ENCODE measurements at places on chromosomes 11 and 22.
A peak's percentile ranks its signal among the peaks of the same experiment; 100 is the strongest.

DNA sequence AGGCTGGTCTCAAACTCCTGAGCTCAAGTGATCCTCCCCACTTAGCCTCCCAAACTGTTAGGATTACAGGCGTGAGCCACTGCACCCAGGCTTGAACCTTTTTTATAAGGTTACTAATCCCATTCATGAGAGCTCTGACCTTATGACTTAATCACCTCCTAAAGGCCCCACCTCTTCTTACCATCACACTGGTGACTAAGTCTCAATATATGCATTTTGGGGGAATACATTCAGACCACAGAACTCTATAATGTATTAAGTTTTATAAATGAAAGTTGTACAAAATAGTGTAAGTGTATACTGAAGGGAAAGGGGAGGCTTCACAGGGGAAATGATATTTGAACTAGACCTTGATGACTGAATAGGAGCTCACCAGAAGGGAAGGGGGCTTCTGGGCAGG lies 28.4 kb upstream of the RBFOX2 start:
- DNase-seq = no peak

DNA sequence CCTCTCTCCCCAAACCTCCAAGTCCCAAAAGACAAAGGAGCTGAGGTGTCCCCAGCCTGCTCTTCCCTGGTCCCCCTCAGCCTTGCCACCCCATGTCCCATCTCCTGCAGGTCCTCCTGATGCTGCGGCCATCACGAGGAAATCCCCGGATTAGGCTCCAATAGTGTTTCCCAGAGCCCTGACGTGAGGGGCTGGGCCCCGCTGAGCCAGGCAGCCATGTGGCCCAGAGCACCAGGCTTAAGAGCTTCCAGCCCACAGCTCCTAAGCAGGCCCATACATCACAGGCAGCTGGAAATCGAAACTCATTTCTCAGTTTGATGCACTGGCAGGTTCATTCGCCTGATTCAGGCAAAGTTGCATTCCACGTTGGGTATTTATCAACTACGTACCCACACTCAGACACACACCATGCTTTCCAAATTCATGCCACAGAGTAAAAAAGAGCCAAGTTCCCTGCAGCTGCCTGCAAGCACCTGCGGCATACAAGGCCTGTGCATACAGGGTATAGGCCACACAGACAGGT lies 114.2 kb downstream of the CHST1 start:
- DNase-seq = no peak

DNA sequence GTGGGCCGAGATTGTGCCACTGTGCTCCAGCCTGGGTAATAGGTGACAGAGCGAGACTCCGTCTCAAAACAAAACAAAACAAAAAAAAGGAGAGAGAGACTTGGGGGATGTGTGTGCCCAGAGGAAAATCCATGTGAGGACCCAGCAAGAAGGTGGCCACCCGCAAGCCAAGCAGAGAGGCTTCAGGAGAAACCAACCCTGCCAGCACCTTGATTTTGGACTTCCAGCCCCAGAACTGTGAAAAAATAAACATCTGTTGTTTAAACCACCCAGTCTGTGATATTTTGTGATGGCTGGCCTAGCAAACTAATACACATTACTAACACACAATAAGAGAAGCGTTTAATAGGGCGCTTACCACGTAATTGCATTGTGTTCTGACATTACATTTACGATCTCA lies 21.2 kb downstream of the TXN2 start:
- DNase-seq = no peak

- no peak for DNase-seq
Measured at GRCh38 chr11:115333121-115333520, 171.1 kb downstream of the CADM1 start.

DNA sequence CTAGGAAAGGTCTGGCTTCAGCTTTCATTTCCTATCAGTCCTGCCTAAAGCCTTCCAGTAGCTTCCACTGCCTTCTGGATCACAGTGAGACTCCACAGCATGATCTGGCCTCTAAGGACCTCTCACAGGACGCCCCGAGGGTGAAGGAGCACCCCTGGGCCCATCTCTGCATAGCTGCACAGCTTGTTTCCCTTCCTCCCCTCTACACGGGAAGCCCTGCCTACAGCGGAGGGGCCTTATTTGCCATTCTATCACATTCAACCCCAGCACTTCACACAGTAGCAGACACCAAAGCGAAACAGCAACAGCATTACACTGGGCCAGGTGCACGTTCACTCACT lies 162.3 kb upstream of the GRK3 start:
- DNase-seq = no peak

DNA sequence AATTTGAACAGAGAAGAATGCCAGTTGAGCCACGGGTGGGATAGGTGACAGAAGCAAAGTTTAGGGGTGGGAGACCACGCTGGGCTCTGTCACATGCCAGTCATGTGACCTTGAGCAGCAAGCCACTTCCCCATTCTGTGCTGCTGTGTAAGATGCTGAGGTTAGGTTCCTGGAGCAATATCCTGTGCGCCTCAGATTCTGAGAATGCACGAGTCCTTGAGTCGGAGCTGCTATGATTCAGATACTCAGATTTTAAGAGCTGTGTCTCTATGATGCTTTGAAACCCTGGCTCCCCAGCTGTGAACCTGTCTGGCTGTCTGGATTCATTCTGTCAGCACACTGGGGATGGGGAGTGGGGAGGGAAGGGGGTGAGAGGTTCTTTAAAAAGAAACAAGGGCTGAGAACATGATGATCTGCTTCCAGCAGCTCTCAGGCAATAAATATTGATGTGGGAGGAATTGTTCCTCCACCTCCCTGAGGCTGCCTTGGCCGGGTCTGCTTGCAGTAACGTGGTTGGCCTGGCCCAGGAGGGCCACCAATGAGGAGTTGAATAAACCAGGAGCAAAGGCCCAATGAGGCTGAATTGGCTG lies 24.0 kb downstream of the SLCO2B1 start:
- peak; percentile 81 for DNase-seq

- DNase-seq = no peak
Measured at GRCh38 chr11:122843281-122844141, 5.2 kb downstream of the CRTAM start.

- no peak for DNase-seq
Measured at GRCh38 chr11:80616070-80616800, 1175.4 kb upstream of the TENM4 start.

DNA sequence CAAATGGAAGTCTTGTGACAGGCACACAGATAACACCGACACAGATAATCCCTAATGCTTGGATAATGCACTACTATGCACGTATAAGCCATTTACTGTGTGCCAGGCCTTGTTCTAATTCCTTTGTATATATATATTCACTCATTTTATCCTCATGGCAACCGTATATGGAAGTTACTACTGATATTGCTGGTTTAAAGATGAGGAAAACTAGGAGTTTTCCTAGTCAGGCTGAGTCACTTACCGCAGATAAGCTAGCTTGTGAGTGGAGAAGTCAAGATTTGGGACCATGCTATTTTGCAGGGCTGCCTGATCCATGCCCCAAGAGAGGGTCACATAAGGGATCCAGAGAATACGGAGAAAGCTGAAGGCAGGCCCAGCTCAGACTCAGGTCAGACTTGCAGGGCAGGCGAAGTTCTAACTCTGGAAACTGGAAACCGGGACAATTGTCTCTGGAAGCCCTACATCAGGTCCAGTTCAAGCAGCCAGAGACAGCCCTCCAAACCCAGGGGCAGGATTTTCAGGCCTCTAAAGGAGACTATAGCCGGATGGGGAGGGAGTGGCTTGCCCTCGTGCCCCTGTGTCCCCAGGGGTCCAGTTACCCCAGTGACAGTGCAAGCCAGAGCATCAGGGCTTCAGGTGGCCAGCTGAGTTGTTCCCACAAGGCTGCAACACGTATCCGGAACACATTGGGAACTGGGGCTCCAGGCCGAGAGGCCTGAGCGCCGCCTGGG lies 534.8 kb downstream of the INSC start:
- DNase-seq = no peak

GRCh38 chr11:26193694-26194365 lies 138.1 kb upstream of the ANO3 start:
- DNase-seq = no peak

DNA sequence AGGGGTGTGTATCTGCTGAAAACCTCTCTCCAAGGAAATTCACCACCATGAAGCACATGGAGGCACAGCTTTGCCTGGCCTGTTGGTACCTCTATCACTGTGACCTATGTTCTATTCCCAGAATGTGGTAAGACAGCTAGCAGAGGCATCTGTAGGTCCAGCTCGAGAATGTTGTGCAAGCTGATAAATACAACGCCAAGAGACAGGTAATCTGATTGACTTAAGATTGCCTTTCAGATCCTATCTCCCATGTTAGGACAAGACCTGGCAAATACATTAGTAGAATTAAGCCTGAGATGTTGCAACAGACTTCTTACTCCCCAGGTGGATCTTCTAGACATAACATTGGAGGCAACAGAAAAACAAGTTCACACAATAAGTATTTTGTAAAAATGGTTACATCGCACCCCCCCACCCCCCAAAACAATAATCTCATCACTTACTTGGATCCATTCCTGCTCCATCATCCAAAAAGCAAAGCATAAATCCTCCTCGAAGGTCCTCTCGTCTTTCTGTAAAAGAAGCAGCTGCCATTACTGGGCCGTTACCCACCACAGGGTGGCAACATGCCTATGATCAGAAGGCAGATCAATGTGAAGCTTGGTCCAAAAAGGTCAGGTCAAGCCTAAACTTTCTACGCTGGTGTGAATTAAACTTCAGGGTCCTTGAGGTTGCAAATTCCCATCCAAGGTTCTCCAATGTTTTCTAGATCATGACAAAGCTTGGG lies 18.5 kb downstream of the MORC2 start:
- no peak for DNase-seq

GRCh38 chr22:39913886-39914285 lies 13.0 kb downstream of the GRAP2 start:
- DNase-seq = no peak

DNA sequence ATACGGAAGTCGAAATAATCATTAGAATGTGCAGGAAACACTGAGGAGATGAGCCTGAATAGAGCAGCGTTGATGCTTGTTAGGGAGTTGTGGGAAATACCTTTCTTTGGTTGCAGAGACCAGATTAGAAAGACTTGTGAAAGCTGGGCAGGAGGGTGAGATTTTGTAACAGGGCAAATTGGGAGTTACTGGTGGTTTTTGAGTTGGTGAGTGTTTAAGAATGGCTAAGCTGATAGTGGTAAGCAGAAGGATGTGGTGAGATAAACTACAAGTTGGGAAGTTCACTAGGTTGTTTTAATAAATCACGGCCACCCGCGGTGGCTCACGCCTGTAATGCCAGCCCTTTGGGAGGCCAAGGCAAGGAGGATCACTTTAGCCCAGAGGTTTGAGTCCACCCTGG lies 34.4 kb downstream of the MCAM start:
- DNase-seq = no peak

GRCh38 chr22:33350491-33350890 lies 292.3 kb upstream of the SYN3 start:
- no peak for DNase-seq

GRCh38 chr22:19394274-19395050 lies 37.1 kb downstream of the HIRA start:
- no peak for DNase-seq

DNA sequence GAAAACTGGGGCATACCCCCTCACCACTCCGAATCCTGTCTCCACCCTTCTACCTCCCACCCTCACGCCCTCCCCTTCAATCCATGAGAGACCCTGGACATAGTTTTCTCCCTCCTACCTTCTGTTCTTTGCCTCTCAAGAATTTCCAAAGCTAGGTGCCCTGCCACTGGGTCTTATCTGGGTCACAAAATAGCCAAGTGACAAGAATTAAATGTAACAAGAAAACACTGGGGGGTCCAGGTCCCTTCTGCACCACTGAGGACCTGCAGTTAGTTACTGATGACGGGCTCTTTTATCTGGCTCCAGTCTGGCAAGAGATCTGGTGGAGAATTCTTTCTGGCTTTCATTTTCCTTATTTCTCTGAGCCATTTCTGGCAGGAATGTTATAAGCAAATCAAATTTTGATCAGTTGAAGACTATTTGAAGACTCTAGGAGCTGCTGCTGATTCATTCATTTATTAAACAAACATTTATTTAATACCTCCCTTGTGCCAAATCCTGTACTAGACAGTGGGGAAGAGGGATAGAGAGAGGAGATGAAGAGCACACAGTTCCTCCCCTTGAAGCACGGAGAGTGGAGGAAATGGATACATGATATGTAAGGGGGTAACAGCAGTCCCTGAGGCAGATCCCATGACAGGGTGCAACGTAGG lies 135.2 kb downstream of the RRAS2 start:
- no peak for DNase-seq

GRCh38 chr22:43291381-43291780 lies 51.8 kb downstream of the SCUBE1 start:
- no peak for DNase-seq

GRCh38 chr11:86355256-86355655 lies 19.4 kb upstream of the CCDC81 start:
- no peak for DNase-seq

GRCh38 chr22:35782504-35782903 lies 64.8 kb downstream of the APOL5 start:
- no peak for DNase-seq

DNA sequence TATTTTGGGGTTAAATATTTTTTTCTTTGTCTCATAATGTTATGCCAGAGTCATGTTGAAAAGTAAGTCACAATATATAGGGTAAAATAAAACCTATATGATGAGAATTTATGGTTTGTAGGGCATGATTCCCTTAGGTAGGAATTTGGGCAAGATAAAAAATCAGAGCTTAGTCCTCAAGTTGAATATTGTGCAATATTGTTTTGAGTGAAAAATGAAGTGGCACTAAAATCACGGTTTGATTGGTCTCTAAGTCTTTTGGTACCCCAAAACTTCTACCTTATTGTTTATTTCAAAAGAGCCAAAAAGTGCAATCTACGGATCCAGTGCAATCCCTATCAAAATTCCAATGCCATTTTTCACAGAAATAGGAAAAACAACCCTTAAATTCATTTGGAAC lies 1.6 kb upstream of the MRPL16 start:
- no peak for DNase-seq

- DNase-seq = no peak
Measured at GRCh38 chr11:45704635-45705034, 39.2 kb upstream of the CHST1 start.
